ENCODE measurements at places on chromosomes 13 and 19.

GRCh38 chr13:71672512-71672911 lies 194.5 kb downstream of the DACH1 start:
- DNase-seq: no peak

DNA sequence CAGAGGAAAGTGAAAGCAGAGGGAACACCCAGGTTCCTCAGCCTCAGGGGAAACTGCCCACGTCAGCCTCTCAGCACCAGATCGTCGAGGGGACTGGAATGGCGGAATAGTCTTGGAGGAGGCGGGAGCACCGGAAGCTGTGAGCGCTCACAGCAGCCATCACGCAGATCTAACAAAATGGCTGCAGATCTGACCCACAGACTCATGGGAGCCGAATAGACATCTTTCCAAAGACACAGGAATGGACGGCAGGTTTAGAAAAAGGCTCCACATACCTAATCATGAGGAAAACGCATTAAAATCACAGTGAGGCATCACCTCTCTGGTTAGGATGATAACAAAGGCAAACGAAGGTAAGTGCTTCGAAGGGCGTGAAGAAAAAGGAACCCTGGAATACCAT lies 11.8 kb upstream of the LILRA2 start:
- DNase-seq: no peak

GRCh38 chr13:44292545-44292944 lies 81.1 kb upstream of the SERP2 start:
- DNase-seq: no peak

DNA sequence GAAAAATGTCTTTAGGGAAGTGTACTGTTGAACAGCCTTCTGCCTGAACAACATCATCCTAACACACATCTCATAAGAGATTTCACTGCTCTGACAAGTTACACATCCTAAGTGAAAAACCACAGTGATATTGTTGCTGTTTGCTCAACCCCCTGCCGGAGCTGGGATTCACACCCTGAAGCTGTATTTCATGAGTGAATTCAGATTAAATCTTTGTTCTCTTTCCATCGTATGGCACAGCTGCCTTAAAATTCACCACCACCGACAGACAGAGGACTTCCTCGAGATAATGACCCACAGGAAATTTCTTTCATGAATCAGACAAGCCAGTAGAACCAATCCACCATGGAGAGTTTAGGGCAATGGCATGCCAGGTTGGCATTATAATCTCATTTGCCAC lies 280.8 kb downstream of the DCT start:
- DNase-seq: no peak

- no peak for DNase-seq
These were observed 29.4 kb upstream of the NDFIP2 start for GRCh38 chr13:79451500-79451962.

GRCh38 chr19:17618281-17618903 lies 62.9 kb downstream of the COLGALT1 start:
- no peak for DNase-seq

DNA sequence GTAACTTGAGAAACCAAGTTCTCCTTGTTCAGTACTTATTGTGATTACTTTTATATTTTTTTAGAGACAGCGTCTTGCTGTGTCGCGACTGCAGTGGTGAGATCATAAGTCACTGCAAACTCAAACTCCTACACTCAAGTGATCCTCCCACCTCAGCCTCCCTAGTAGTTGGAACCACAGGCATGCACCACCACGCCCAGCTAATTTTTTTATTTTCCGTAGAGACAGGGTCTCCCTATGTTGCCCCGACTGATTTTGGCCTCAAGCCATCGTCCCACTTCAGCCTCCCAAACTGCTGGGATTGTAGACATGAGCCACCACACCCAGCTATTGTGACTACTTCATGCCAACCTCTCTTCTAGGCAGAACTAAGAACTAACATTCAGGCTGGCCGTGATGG lies 8.3 kb downstream of the C19orf53 start:
- DNase-seq: no peak

- no peak for DNase-seq
These were observed 151.1 kb downstream of the LHFPL6 start for GRCh38 chr13:39451860-39452301.

- no peak for DNase-seq
These were observed 2.5 kb downstream of the SIGLEC7 start for GRCh38 chr19:51144482-51145045.

DNA sequence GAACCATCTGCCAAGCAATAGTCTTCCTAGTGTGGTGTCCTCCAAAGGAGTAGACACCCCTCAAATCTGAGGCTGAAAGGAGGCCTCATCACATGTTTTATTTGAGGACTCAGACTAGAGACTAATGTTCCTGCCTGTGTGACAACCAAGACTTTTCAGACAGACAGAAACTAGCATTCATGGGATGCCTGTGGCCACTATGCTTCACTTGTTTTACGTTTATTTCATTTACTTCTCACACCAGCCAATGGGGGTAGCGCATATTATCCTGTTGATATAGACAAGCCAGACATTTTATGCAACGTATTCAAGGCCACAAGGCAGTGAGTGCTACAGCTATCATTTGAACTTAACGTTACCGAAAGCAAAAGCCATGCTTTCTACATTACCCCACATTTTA lies 391.7 kb upstream of the HTR2A start:
- no peak for DNase-seq
